Stimulated activated CD4-positive, alpha-beta T cell treated with anti-CD3 and anti-CD28 coated beads, Interleukin-15, amount 100 ng/mL, for 1 hour (primary cell): ENCODE measurements at places on chromosomes 13 and 19.

DNA sequence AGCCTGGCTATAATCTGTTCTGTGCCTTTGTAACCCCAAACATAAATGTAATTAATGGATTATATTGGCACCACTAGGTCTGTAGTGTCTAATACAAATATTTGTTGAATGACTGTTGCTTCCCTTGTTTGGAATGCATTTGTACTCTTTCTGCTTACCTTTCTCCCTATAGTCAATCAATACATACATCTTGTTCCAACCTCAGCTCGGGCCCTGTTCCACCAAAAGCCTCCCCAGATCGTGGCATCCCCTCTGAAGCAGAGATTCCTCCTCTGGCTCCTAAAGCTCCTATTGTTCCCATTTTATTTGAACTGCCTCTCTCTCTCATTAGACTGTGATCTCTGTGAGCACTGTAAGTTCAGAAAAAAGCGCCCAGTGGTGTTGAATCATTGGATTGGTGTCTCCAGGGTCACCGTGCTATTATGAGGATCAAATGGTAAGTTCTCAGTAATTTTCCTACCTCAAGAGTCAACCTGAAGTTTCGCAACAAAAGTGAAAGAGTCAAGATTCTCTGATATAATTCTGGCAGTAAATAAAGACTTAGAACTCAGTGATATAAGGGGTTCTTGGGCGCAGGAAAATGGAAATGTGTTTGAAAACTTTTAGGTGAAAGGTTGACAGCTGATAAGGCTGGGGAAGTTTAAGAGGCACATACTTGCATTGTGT, 151.5 kb downstream of the KLF5 start:
- DNase-seq: no peak

DNA sequence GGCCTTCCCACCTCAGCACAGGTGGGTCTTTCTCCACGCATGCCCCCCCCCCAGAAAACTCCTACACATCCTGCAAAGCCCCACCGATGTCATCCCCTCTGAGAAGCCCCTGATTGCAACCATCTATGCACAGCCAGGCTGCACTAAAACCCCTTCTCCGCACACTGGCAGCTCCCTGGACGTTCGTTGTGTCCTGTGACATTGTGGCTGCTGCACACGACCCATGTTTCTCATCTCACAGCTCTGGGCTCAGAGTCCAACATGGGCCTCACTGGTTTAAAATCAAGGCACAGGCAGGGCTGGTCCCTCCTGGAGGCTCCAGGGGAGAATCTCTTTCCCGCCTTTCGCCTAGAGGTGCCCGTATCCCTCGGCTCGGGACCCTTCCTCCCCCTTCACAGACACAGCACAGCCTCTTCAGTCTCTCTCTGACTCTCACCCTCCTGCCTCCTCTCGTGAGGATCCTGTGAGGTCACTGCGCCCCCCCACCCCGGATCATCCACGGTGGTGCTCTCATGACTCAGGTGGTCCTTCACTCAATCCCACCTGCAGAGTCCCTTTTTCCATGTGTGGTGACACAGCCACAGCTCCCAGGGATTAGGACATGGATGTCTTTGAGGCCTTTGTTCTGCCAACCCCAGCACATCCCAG, 71.2 kb downstream of the GADD45B start:
- no peak for DNase-seq

DNA sequence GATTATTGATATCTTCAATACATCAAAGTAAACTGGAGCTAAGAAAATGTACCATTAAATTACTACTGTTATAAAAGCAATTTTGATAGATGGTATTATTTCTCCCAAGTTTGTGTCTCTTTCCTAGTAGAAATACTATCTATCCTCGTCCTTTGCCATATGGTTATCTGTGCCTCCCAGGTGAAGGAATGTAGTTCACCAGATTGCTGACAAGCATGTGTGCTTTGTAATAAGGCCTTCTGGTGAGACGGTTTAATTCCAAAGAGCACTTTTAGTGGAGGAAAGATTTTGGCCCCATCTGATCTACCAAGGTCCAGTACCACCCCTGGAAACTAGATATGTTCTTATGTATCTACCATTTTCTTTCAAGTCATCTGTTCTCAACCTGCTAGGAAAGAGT, 243.6 kb downstream of the DLEU7 start:
- DNase-seq: no peak

- no peak for DNase-seq
Measured at GRCh38 chr13:63288576-63288975, 1872.9 kb upstream of the PCDH20 start.

DNA sequence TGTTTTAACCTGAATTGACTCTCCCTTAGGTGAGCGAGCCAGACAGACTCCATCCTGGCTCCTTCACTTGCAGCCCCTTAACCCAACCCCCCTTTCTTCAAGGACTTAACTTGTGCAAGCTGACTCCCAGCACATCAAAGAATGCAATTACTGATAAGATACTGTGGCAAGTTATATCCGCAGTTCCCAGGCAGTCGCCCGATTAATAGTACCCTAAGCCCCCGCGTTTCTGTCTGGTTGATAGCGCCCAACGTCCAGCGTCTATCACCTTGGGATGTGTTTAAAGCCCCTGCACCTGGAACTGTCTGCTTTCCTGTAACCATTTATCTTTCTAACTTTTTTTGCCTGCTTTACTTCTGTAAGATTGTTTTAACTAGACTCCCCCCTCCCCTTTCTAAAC, 6.2 kb downstream of the HSD17B14 start:
- no peak for DNase-seq

GRCh38 chr13:55727683-55728082, 1413.0 kb upstream of the PRR20A start:
- DNase-seq: no peak

DNA sequence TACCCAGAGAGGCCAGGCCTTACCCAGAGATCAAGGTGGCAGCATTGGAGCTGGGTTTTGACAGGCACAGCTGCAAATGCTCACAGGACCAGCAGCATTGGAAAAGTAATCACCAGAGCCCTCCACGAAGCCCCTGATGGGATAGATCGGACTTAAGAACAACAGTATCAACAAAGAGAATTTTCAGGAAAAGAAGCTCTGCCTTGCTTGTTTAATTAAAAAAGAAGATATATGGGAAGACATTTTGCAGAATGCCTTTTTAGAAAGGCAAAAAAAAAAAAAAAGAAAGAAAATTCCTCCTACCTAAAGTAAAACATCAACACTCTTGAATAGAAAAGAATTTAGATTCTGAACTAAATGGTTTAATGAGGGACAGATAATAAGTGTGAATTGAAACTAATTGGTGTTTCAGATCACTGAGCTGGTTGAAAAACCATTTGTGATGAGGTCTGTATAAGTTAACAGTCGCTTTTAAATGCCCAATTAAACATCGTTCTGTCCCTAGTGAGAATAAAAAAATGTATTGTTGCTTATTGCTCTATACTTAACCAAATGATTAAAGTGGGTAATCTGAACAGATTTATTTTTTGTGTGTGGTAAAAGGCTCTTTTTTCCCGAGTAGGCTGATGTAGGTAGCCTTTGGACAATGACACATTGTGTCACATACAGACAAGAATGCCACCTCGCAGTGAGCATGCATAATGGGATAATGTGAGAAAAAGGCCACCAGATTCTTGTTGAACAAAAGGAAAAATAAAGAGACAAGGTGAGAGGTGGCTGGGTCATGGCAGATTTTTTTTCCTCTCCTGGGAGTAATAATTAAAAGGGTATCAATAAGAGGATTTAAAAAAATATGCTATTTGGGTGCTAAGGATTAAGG, 93.0 kb upstream of the ARGLU1 start:
- DNase-seq: no peak
